ENCODE measurements at places on chromosomes 7 and 10. TPM values are rescaled to one million over a fixed set of nuclear protein-coding genes. Genes with fewer than 3 reads are reported as not detected.

TUBAL3 gene
- 0.34 TPM for total RNA-seq

CYP26C1 gene
- not detected for total RNA-seq

ELN gene
- total RNA-seq, result not detected

IL2RA gene
- not detected for total RNA-seq

GIMAP5 gene
- 0.08 TPM for total RNA-seq

CD36 gene
- 0.28 TPM for total RNA-seq

SLC29A4 gene
- total RNA-seq, result 12.1 TPM

SLC18A3 gene
- total RNA-seq, result not detected

VWA2 gene
- not detected for total RNA-seq

MALRD1 gene
- not detected for total RNA-seq

GIMAP6 gene
- total RNA-seq, result not detected

MACC1 gene
- not detected for total RNA-seq

SAMD9L gene
- total RNA-seq, result 0.39 TPM

CALHM3 gene
- total RNA-seq, result 0.47 TPM

NYAP1 gene
- total RNA-seq, result 5.6 TPM

SPRN gene
- total RNA-seq, result 0.20 TPM

ZNF853 gene
- total RNA-seq, result 2.0 TPM

ERVW-1 gene
- not detected for total RNA-seq

XPNPEP1 gene
- 31.0 TPM for total RNA-seq

PUS7 gene
- 24.6 TPM for total RNA-seq

CALML3 gene
- not detected for total RNA-seq

GALNT17 gene
- not detected for total RNA-seq

DIP2C gene
- 9.7 TPM for total RNA-seq

INMT gene
- not detected for total RNA-seq

WEE2 gene
- total RNA-seq, result not detected

MET gene
- total RNA-seq, result 84.4 TPM

EN2 gene
- total RNA-seq, result 1.0 TPM

SPDYE9 gene
- not detected for total RNA-seq

HOXA5 gene
- total RNA-seq, result 5.8 TPM

FAM131B gene
- total RNA-seq, result 0.49 TPM

PCLO gene
- 0.82 TPM for total RNA-seq

NPC1L1 gene
- total RNA-seq, result 0.08 TPM

All from A549 treated with Mapracorat at 1 μM for 4 hours (cell line).